ENCODE measurements at places on chromosomes 2 and 18.

DNA sequence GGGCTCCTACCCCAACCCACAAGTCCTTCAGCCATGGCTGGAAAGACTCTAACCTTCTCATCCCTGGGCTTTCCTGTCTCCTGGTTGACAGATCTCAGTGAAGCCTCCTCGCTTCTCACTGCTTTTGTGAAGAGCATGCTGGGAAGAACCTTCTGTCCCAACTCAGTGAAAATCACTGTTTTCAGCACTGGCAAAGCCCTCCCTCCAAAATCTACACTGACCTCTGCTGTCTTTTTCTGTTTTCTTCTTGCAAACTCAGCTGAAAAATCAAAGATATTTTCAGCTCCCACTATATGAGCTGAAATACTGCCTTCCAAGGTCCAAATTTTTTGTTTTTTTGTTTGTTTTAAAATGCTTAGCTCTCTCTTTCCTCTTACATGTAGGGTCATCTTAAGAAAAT lies 266.3 kb upstream of the AGAP1 start:
- no peak for DNase-seq

DNA sequence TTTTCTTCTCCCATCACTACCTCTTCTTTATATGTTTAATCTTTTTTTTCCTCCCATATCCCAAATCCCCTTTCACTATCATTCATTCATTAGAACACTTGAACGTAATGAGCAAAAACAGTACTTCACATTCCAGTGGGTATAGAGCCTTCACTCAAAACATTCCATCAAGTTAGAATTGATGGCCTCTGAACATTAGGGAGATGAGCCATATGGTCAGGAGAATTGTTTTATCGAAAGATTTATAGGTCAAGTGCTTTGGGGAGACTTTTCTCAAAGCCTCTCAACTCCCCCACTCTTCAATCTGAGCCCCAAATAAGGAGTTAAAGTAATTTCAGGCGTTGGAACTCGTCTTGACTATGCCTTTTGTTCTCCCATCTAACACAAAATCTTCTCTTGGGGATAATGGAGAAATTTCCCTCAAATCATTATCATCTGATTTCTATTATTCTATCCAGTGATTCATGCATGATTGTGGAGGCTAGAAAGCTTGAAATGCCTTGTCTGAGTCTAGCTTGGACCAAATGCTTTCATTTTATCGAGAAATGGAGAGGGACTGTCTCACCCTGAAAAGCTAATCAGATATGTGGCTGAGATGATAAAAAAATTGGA lies 79.2 kb downstream of the KIAA2012 start:
- peak; percentile 92 for DNase-seq

DNA sequence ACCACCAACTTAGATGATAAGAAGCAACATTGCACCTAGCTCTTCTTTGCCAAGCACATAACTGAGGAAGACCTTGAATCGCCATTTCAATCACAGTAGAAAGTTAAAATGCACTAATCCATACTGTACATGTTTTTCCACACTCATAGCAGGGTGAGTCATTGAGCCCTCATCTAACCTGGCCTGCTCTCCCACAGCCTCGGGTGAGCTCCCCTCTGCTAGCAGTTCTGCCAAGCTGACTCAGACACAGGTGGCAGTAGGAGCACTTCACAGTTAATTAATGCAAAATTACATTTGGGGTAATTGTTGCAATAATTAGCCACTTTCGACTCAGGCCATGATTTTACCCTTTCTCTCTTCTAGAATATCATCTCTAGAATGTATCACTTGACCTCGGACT lies 1632.8 kb upstream of the CELF4 start:
- peak; percentile 58 for DNase-seq

- no peak for DNase-seq
Observed at GRCh38 chr2:43715300-43716098, 39.3 kb upstream of the C1GALT1C1L start.

DNA sequence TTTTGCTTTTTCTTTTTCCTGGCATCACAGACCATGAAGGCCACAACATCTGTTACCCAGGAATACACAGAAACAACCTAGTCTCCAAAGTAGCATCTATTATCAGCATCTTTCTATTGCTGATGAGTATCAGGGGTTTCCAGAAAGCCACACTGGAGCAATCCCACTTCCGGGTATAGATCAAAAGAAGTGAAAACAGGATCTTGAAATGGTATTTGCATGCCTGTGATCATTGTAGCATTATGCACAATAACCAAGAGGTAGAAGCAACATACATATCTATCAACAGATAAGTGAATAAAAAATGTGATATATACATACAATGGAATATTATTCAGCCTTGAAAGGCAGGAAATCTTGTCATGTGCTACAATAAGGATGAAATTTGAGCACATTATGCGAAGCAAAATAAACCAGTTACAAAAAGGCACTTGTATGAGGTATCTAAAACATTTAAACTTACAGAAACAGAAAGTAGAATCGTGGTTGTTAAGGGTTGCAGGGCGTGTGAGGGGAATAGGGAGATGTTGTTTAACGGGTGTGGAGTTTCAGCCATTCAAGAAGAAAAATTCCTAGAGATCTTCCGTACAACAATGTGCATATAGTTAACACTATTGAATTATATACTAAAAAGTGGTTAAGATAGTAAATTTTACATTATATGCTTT lies 115.1 kb downstream of the KCNE4 start:
- DNase-seq: no peak

- no peak for DNase-seq
Observed at GRCh38 chr2:25381502-25381901, 39.8 kb upstream of the DNMT3A start.

GRCh38 chr2:153071090-153071489 lies 352.7 kb downstream of the ARL6IP6 start:
- DNase-seq: no peak

- DNase-seq: peak; percentile 13
Observed at GRCh38 chr2:41720331-41721251, 327.2 kb upstream of the PKDCC start.

DNA sequence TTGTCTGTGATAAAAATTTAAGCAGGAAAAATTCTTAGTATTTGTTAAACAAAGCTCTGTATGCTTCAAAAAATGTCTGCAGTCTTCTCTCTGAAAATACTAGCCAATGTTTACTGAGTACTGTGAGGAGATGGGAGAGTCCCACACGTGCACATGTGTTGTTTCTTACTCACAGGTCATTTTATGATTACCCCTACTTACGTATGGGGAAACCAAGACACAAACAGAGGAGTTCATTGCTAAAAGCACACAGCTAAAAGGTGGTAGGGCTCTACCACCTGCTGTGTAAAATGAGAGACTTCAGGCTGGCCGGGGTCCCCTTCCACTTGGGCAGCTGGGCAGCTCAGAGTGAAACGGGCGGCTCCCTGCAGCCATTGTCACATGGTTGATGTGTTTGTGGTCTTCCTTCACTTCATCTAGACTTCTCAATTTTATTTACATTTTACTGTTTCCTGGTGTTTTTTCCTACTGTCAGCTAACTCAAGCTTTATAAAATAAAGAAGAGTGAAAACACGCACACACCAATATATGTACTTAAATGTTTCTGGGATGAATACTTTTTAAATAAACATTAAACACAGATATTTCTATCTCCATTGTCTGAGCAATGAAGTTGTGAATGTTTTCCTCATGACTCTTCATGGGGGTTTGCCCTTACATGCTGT lies 71.2 kb downstream of the MBP start:
- no peak for DNase-seq

Measured in astrocyte (in vitro differentiated cells and primary cell).